Epithelial cell of proximal tubule (primary cell): ENCODE measurements at places on chromosomes 12 and 14.

DNA sequence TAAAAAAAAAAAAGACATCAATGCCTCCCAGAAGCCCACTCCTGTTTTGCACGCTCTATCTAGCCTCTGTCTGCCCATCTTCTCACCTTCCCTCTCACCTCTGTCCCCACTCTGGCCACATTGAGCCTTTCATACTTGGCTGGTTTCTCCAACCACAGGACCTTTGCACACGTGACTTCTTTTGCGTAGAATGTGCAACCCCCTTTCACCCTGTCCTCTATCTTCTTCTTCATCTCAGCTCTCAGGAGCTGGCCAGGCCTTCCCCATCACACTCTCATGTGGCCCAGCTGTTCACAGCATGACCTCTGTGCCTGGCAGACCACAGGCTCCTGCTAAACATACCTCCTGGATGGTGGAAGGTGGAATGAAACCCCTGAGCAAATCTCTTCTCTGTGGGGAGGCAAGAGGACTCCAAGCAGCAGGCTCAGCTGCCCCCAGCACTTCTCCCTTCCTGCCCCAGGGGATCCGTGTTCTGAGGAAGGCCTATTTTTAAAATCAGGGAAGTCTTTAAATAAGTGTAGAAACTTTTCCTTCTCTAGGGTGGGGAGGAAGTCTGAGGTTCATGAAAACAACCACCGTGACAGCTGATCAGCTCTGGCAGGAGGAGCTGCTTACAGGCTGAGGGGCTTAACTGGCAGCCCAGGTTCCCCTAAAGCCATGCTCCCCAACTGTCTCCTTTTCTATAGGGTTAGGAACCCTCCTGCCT lies 11.6 kb downstream of the HVCN1 start:
- DNase-seq, result no peak

DNA sequence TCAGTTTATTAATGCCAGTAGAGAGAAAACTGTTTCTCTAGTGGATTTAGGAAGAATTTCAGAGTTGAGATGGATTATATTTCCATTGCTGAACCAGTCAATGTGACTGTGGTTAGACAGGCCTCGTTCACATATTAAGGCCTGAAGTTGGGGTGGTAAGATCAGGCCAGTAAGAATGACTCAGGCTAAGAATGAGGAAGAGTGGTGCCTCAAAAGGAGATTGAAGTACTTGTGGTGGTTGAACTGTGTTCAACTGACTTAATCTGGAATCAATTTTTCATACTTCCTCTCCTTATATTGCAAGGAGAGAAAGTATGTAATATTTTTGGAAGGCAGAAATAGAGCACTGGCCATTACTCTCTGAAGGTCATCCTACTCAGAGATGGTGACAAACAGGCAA lies 37.8 kb upstream of the ATF7IP start:
- DNase-seq, result no peak

DNA sequence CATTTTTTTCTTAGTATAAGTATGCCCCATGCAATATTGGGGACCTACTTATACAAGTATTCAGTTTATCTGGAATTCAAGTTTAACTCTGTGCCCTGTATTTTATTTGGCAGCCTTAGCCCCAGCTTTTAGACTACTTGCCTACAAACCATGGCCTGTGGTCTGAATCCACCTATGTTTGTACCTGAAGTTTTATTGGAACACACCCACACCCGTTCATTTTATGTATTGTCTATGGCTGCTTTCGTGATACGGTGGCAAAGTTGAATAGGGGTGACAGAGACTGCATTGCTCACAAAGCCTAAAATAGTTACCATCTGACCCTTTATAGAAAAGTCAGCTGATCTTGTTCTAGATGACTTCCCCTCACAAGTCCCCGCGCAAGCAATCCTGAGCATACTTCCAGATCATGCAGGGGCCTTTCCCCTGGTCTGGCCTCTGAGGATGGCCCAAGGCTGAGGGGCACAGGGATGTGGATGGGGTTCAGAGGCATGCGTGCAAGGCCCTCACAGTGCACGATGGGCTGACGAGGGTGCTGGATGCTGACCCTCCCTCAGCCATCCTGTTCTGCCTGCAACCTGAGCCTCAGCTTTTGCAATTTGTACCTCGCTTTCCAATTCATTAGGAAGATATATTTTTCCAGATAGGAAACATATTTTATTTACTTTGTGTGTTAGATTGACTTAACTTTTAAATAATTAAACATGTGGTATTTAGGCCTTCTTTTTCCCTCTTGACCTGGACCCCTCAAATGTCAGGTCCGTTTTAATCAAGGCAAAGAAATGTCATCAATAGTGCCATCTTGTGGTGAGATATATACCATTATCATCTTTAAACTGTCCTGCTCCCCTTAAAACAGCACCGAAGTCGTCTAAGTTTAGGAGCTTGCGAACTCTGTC lies 527.3 kb upstream of the CCDC196 start:
- no peak for DNase-seq

GRCh38 chr12:52147964-52148463 lies 43.8 kb downstream of the KRT80 start:
- DNase-seq, result no peak

DNA sequence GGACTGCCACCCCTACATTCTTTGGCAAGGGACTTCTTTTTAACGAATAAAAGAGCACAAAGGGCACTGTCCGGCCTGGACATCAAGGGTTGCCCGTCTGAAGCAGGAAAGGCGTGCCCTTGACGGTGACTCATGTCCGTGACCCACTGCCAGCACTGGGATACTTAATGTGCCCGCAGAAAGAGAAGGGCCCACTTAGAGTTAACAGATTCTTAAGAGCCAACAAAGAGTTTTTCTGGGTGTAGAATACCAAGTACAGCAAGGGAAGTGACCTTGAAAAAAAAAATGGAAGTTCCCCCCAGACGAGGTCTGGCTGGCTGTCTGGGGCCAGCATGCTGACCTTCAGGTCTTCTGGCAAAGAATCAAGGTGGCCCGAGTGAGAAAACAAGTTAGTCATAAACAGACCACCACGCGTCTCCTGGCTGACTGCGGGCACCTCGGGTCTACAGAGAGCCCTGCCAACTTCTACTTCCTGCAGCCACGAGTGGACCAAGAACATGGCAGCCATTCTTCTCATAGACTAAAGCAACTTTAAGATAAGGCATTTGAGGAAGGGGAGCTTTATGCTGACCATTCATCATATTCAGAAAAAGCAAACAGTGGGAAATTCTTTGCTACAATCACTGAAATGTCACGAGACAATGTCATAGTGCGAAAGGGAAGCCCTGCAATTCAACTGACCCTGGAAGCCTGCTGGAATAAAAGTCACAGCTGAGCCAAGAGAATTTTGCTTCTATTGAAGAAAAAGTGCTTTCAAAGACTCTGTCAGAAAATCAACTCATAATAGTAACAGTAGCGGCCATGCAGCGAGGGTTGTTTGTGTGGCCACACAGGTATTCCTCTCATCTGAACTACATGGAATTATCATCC lies 10.5 kb upstream of the SELPLG start:
- peak; percentile 47 for DNase-seq
